ENCODE measurements at places on chromosomes 3 and 15. TPM values are rescaled to one million over a fixed set of nuclear protein-coding genes. Genes with fewer than 3 reads are reported as not detected.

DNA sequence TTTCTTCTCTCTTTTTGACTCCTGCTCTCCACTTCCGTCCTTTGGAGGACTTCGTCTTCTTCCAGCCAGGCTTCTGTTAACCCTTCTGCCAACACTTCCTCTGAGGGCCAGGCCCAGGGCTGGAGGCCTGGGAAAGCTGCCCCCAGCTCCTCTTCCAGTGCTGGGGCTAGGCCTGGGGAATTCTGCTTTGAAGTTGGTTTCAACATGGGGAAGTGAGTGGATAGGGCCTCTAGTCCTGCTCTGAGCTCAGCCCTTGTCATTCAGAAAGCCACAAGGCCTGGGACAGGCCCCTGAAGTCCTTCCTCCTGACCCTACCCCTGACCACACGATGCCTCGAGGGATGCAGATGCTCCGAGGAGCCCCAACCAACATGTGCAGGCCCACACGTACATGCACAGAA lies 53.9 kb upstream of the HERC1 start:
- DNase-seq = no peak

GRCh38 chr3:23979569-23979968 lies 34.5 kb downstream of the NR1D2 start:
- DNase-seq = no peak

GRCh38 chr3:112860898-112861297 lies 14.2 kb upstream of the CD200R1L start:
- DNase-seq = no peak

GRCh38 chr3:45761831-45762230 lies 34.5 kb downstream of the SLC6A20 start:
- DNase-seq = no peak

- no peak for DNase-seq
Observed at GRCh38 chr3:172836390-172836997, 86.0 kb downstream of the ECT2 start.

GRCh38 chr3:155239960-155240359 lies 53.5 kb downstream of the STRIT1 start:
- no peak for DNase-seq

The CFAP100 gene
- total RNA-seq = not detected

The UCN2 gene
- total RNA-seq = not detected

Measured in activated B cell treated with CpG ODN at 0.5 μM for 24 hours (primary cell).